Activated CD4-positive, alpha-beta memory T cell treated with anti-CD3 and anti-CD28 coated beads for 36 hours (primary cell): ENCODE measurements at places on chromosomes 3 and 15. TPM values are rescaled to one million over a fixed set of nuclear protein-coding genes. Genes with fewer than 3 reads are reported as not detected.

The ATP13A4 gene
- total RNA-seq: 2.7 TPM

The BCHE gene
- not detected for total RNA-seq

The CACNA1D gene
- 0.24 TPM for total RNA-seq

The SLC38A3 gene
- total RNA-seq: not detected

The CPLX3 gene
- total RNA-seq: not detected

The PSTPIP1 gene
- 164 TPM for total RNA-seq

The PXYLP1 gene
- 9.0 TPM for total RNA-seq

DNA sequence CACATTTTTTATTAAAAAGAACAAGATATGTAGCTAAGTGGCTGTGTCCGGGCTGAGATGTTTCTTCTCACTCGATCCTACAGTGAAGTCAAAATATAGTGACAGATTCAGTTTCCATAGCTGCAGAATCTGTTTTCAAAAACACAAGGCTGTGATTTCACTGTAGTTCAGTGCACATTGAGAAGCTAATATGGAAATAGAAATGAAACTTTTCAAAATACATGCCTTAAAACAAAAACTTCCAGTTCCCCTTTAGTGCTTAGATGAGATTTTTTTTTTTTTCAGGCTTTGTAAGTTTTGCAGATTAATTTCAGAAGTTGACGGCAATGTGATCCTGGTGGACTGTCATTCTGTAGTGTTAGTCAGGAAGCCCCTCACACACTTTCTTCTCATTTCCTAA is 23.8 kb upstream of the TRAK1 start:
- no peaks in the 10 kb centered on the region for H3K27me3 ChIP-seq
- no peak overlapping the region for H3K4me3 ChIP-seq
- no peak overlapping the region for H3K27ac ChIP-seq

- no peak overlapping the region for H3K4me3 ChIP-seq
- no peaks in the 10 kb centered on the region for H3K27me3 ChIP-seq
- H3K4me1 ChIP-seq: no peaks in the 10 kb centered on the region
- no peaks in the 10 kb centered on the region for H3K36me3 ChIP-seq
- no peak overlapping the region for H3K27ac ChIP-seq
These were observed 60.7 kb downstream of the UBE2E2 start for GRCh38 chr3:23263796-23264195.

DNA sequence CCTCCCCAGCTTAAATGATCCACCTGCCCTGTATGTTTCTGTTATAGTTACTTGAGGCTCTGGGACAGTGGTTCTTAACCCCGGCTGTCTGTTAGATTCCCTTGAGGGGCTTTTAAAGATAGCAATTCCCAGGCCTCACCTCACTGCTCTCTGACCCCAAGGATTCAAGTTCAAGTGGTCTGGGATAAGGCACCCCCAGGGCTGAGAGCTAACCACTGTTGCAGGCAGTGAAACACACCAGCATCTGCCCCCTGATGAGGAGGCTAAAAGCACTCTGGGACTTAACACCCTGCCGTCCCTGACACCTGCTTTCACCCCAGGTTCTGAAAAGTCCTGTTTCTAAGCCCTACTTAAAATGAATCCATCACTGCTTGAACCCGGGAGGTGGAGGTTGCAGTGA is 103.7 kb downstream of the LRRK1 start:
- peaks cover 2% of the 10 kb centered on the region for H3K27me3 ChIP-seq
- H3K4me3 ChIP-seq: no peak overlapping the region
- no peak for DNase-seq

- no peak for DNase-seq
- no peaks in the 10 kb centered on the region for H3K27me3 ChIP-seq
- no peak overlapping the region for H3K4me3 ChIP-seq
- H3K27ac ChIP-seq: peak overlapping the region; percentile 0
- peaks cover 13% of the 10 kb centered on the region for H3K36me3 ChIP-seq
These were observed 8.8 kb upstream of the LRCH3 start for GRCh38 chr3:197782230-197782629.

DNA sequence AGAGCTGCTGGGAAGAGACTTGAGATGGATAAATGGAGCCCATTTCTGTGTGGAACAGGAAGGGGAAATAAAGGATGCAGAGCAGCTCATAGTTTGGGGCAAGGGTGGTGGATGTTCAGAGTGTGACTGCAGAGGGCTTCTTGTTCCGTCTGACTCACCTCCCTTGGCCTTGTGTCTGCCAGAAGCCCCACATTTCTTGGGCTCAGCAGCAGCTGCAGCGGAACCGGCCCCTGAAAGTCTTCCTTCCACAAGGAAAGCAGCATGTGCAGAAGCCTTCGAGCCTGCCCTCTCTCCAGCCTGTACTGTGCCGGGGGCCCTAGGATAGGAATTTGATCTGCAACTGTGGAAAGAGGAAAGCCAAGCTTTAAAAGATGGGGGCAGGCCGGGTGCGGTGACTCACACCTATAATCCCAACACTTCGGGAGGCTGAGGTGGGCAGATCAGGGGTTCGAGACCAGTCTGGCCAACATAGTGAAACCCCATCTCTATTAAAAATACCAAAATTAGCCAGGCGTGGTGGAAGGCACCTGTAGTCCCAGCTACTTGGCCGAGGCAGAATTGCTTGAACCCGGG is 11.5 kb downstream of the CDAN1 start:
- no peak overlapping the region for H3K27ac ChIP-seq
- H3K36me3 ChIP-seq: peaks cover 19% of the 10 kb centered on the region
- no peak overlapping the region for H3K4me3 ChIP-seq
- no peaks in the 10 kb centered on the region for H3K4me1 ChIP-seq
- no peak for DNase-seq

DNA sequence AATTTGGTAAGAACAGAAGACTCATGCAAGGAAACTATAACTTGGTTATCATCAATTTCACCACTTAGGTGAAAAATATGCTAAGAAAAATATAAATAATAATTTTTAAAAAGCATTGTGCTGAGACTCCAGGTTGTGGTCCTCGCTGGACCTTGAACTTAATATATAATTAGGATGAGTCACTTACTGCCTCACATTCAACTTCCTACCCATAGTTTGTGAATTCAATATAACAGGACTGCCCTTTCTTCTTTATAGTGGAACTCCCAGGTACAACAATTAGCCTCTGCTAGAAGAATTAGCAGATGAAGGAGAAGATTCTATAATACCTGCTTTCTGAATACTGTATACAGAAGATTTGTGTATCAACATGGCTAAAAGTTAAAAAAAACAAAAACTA is 149.1 kb upstream of the SPRED1 start:
- H3K4me1 ChIP-seq: no peaks in the 10 kb centered on the region
- no peaks in the 10 kb centered on the region for H3K36me3 ChIP-seq
- H3K27me3 ChIP-seq: peaks cover 2% of the 10 kb centered on the region
- no peak for DNase-seq

- H3K4me3 ChIP-seq: no peak overlapping the region
- no peak for DNase-seq
- peak overlapping the region; percentile 18 for H3K27ac ChIP-seq
- H3K27me3 ChIP-seq: no peaks in the 10 kb centered on the region
- H3K4me1 ChIP-seq: peaks cover 52% of the 10 kb centered on the region
These were observed 3.9 kb downstream of the B4GALT4 start for GRCh38 chr3:119236756-119237155.

DNA sequence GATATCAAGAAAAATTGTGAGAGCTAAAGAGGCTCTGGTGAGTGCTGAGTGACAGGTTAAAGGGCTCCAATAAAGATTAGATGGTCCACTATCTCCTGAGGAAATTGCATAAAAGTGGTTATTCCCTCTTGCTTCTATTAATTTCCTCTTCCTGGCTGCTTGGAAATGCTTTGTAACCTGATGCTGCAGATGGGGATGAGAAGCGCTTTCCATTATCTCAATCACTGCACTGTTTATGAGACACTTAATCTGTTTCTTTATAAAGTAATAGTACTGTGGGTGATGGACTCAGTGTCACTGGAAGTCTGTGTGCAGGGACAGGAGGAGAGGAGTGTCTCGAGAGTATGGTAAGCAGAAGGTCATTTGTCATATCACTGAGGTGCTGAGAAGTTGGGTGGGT is 305.3 kb downstream of the EPHB1 start:
- DNase-seq: no peak
- no peaks in the 10 kb centered on the region for H3K27me3 ChIP-seq
- no peaks in the 10 kb centered on the region for H3K4me1 ChIP-seq
- H3K27ac ChIP-seq: no peak overlapping the region
- no peaks in the 10 kb centered on the region for H3K36me3 ChIP-seq

DNA sequence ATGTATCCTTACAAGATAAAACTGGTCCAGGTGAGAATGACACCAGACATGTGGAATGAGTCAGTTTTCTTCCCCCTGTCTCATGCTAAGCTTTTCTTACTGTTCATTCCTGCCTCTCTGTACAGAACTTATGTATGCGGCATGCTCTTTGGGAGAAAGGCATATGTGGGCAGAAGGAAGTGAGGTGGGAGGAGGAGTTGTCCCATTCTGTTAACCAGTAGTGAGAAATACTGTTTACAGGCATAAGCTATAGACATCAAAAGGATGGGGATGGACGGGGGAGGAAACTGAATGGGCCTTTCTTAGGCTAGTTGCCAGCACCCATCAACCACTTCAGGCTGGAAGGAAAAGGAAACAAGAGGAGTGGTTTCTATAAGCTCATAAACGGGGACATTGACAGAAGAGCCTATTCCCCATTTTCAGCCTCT is 143.6 kb upstream of the BHLHE40 start:
- peak overlapping the region; percentile 84 for H3K27ac ChIP-seq
- peaks cover 33% of the 10 kb centered on the region for H3K36me3 ChIP-seq
- peak overlapping the region; percentile 47 for H3K4me3 ChIP-seq

DNA sequence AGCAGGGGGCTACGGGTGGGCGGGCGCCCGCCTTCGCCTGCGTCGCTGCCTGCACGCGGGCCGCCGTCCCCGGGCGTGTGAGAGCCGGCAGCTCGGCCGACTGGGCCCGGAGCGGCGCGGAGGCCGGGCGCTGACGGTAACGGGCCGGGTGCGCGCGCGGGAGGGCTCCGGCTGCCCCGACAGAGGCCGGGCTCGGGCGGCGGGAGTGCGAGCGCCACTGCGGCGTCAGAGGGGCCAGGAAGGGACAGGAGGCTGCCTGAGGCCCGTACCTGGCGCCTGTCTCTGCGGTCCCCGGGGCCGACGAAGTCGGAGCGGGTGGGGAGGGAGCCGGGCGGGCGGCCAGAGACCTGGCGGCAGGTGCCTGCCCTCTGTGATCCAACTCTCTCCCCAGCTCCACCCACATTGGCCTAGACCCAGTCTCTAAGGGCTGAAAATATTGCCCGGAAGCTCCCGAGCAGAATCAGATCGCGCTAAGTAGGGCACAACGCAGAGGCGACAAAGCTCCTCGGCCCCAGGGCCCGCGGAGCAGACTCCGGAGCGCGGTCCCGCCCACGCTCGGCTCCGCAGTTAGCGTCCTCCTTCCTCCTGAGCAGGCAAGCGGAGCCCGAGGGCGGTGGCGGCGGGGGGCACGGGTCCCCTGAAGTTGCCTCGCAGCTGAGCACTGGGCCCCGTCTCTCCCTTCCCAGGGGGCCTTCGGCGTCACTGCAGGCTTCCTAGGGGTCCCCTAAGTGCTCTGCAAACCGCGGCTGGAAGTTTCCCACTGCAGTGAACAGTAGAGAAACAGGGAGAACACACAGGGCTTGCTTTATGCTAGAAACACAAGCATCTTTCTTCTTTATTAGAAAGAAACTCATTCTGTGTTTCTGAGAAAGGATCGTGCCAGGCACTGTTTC is at the start of gene MAN2A2:
Gene MAN2A2 (plus strand): TSS at position 463 of the 893 bp plus-strand sequence. CDS start 906 bp downstream, outside the sequence.
- H3K36me3 ChIP-seq: peaks cover 32% of the 10 kb centered on the region
- peaks cover 25% of the 10 kb centered on the region for H3K4me1 ChIP-seq
- peak; percentile 86 for DNase-seq
- peak within 1 kb of the TSS; percentile 83 for H3K4me3 ChIP-seq
- H3K27me3 ChIP-seq: no peaks in the 10 kb centered on the region

- H3K36me3 ChIP-seq: no peaks in the 10 kb centered on the region
- no peaks in the 10 kb centered on the region for H3K4me1 ChIP-seq
- no peak for DNase-seq
- no peak overlapping the region for H3K27ac ChIP-seq
- no peak overlapping the region for H3K4me3 ChIP-seq
These were observed 71.3 kb downstream of the WHAMM start for GRCh38 chr15:82880704-82881103.

GRCh38 chr15:93152360-93152759 is 63.3 kb upstream of the RGMA start:
- H3K27ac ChIP-seq: no peak overlapping the region
- H3K4me3 ChIP-seq: no peak overlapping the region
- H3K4me1 ChIP-seq: peaks cover 20% of the 10 kb centered on the region
- peaks cover 1% of the 10 kb centered on the region for H3K27me3 ChIP-seq
- DNase-seq: peak; percentile 36
